Naive thymus-derived CD4-positive, alpha-beta T cell (primary cell): ENCODE measurements at places on chromosomes 3 and 15. TPM values are rescaled to one million over a fixed set of nuclear protein-coding genes. Genes with fewer than 3 reads are reported as not detected.

DNA sequence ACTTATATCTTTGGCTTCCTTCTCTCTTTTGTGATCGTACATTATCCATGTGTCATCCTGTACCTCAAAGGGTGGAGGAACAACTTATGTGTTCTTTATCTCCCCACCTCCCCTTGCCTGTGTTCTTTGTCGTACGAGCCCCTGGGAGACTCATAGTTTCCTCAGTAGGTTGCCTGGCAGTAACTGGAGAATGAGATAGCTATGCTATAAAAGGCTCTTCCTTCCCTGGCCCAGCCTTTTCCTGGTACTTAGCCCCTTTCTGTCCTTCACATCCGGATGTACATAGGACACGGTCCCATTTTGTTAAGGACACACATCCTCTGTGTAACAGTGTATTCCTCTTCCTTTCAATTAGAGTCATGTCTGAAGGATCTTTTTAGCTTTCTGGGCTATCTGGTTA is 32.1 kb downstream of the PLCL2 start:
- H3K27ac ChIP-seq: no peak overlapping the region
- H3K27me3 ChIP-seq: no peaks in the 10 kb centered on the region
- no peak for DNase-seq
- H3K36me3 ChIP-seq: no peaks in the 10 kb centered on the region
- H3K4me3 ChIP-seq: no peak overlapping the region

DNA sequence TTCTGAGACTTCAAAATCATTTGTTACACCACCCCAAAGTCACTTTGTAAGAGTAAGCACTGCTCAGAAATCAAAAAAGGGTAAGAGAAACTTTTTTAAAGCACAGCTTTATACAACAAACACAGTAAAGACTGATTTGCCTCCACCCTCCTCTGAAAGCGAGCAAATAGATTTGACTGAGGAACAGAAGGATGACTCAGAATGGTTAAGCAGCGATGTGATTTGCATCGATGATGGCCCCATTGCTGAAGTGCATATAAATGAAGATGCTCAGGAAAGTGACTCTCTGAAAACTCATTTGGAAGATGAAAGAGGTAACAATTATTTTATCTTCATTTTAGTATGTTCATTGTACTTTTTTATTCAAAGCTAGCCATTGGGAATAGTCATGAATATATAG is 32.6 kb downstream of the BLM start:
- H3K4me1 ChIP-seq: no peaks in the 10 kb centered on the region
- H3K36me3 ChIP-seq: no peaks in the 10 kb centered on the region
- H3K27me3 ChIP-seq: no peaks in the 10 kb centered on the region

DNA sequence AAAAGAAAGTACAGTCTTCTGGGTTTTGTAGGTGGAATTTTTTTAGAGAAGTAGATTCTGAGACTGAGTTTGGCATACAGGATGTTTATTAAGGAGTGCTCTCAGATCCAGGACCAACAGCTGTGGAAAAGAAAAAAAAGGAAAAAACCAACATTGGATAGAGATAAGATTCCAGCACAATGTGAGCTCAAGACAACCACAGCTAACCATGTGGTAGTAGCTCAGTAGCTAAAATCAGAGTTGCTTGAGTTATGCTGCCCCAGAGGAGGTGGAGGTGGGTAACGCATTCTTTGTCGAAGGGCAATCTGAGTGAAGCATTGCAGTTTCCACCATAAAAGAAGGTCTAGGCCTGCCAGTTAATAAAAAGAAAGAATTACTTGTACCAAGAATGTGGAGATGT is 904.3 kb downstream of the NSUN3 start:
- no peak overlapping the region for H3K27ac ChIP-seq
- no peak overlapping the region for H3K4me3 ChIP-seq
- H3K36me3 ChIP-seq: no peaks in the 10 kb centered on the region

DNA sequence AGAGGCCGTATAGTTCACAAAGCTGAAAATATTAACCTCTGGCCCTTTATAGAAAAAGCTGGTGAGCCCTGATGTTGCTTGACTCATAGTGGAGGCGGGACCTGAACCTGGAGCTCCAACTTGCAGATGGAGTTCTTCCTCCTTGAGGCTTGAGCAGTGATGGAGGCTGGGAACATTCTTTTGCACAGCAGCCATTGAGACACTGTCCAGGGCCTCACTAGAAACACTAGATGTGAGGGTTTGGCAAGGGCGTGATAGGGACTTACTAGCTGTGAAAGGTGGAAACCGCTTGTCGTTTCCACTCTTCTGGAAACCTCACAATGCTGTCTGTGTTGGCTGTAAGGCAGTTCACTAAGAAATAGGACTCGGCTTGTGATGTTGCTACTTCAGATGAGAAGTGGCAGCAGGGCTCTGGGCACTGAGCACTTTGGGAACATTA is 12.5 kb downstream of the SMAD6 start:
- H3K27ac ChIP-seq: no peak overlapping the region
- H3K36me3 ChIP-seq: no peaks in the 10 kb centered on the region
- H3K4me1 ChIP-seq: no peaks in the 10 kb centered on the region
- DNase-seq: no peak
- no peaks in the 10 kb centered on the region for H3K27me3 ChIP-seq
- no peak overlapping the region for H3K4me3 ChIP-seq

DNA sequence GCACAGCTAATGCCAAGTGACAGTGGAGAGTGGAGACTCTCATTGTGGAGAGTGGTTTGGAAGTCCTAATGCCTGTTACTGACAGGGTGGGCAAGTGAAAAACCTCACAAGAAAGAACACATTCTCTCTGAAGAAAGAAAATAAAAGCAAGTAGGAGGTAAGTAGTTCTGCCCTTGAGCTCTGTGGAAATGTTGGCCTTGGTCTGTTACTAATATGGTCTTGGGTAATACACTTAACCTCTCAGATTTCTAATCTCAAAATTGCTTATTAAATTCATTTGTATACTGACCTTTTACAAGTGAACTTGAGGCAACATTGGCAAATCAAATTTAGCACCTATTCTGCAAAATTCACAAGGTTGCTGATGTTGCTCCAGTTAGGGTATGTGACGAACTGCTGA is 291.6 kb upstream of the CBLB start:
- no peak overlapping the region for H3K4me3 ChIP-seq
- H3K36me3 ChIP-seq: no peaks in the 10 kb centered on the region
- no peak overlapping the region for H3K27ac ChIP-seq

Gene AGBL1
- total RNA-seq: not detected

Gene CHRD
- total RNA-seq: not detected

Gene KBTBD13
- not detected for total RNA-seq
